CD4-positive, alpha-beta T cell (primary cell): ENCODE measurements at places on chromosomes 3 and 15.

GRCh38 chr3:141230293-141230692, 1.3 kb upstream of the PXYLP1 start:
- DNase-seq: no peak

GRCh38 chr15:76962337-76963013, 30.9 kb downstream of the RCN2 start:
- DNase-seq: no peak

GRCh38 chr15:65085207-65085753, 8.7 kb downstream of the KBTBD13 start:
- no peak for DNase-seq

GRCh38 chr3:82163907-82164520, 402.6 kb upstream of the GBE1 start:
- DNase-seq: no peak

- no peak for DNase-seq
These were observed 43.9 kb downstream of the NR1I2 start for GRCh38 chr3:119825820-119826219.

GRCh38 chr15:34292621-34293020, 45.0 kb downstream of the SLC12A6 start:
- DNase-seq: no peak

- DNase-seq: no peak
These were observed 14.0 kb upstream of the GK5 start for GRCh38 chr3:142239421-142239820.

GRCh38 chr3:58084166-58084565, 75.9 kb downstream of the FLNB start:
- DNase-seq: no peak

DNA sequence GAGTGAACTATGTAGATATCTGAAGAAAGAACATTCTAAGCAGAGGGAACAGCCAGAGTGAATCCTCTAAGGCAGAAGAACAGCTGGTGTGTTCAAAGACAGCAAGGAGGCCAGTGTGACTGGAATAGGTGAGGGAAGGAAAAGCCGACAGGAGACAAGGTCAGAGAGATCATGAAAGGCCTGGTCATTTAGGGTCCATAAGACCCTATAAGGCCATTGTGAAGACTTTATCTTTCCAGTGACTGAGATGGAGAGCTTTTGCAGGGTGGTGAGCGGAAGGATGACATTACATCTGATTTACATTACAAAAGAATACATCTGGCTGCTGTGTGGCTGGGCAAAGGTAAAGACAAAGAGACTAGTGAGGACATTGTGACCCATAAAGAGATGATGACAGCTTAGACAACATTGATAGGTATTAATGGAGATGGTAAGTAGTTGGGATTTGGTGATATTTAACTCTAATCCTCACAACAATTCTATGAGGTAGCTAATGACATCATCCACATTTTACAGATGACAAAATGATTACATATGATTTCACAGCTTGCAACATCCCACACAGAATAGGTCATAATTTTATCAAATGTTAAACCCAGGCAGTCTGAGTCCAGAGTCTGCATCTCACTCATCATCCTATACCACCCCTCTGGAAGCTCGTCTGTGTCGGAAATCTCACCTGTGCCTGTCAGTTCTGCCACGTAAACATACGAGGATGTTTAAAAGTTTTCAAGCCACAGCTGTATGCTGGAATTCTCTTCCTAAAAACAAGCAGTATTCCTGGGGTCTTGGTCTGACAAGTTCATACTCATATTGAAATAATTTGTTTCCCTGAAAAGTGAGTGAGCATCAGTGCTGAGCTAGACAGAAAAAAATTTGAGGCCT, 70.2 kb upstream of the PIK3R4 start:
- DNase-seq: no peak

GRCh38 chr3:132346841-132347736, 29.9 kb downstream of the ACP3 start:
- no peak for DNase-seq

DNA sequence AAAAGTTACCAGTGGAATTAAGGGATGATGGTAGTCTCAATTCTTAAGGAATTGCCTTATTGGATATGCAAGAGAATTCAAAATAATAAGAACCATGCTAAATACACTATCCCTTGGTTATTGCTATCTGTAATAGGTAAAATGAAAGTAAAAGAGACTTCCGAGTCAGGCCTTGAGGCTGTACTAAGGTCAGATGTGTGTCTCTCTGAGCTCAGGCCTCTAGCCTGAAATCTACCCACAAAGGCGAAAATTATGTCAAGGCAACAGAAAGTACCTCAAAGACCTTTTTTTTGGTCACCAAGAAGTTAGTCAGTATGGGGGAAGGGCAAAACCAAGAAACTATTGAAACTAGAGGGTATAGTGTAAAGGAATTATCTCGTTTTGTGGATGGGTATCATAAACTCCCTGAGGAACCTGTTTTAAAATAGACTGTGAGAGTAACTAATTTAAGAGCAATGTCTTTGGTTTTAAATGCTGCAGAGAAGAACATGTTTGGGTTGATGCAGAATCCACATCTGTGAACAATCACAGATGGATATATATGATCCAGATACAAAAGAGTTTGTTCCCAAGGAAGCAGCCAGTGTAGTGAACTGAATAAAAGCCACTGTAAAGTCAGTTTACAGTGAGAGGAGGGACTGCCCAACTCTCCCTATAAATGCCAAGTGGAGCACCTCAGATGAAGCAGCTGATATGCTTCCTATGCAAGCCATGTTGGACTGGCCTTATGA, 382.3 kb upstream of the SEMA6D start:
- no peak for DNase-seq

GRCh38 chr3:186021673-186022362, 84.0 kb upstream of the TRA2B start:
- DNase-seq: no peak

DNA sequence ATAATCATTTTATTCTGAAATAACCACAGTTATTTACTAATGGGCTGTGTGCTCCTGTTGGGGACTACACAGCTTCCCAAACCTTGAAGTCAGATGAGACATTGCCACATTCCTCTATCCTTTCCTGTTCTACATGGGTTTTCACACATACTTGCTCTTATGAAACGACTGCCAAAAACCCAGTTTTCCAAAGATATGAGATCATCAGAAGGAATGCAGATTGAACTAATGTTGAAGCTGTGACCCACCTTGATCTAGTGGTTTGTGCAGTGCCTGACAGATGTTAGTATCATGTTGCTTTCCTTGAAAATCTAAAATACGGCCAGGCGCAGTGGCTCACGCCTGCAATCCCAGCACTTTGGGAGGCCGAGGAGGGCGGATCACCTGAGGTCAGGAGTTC, 144.6 kb downstream of the VGLL4 start:
- DNase-seq: no peak

DNA sequence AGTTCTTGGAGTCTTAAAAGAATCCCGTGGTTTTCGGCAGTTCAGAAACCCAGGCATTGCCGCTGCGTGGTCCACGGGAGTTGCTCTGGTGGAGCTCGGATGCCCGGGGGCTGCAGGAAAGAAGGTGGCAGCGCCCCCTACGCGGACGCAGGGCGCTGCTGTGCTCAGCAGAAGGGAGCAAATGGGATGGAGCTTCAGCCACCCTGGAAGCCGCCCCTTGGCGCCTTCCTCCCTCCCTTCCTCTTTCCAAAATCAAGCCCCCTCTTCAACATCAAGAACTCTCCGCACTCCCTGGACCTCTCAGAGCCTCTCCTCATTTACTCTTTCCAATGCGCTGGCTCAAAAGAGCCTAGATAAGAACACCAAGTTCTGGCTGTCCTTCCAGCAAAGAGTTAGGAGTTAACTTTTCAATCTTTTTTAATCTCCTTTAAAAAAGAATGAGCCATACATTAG, 880 bp upstream of the CHRNA7 start:
- DNase-seq: no peak

- DNase-seq: no peak
These were observed 41.7 kb downstream of the TCF12 start for GRCh38 chr15:56960116-56960515.

- DNase-seq: no peak
These were observed 1198.0 kb downstream of the ROBO1 start for GRCh38 chr3:78569804-78570203.

DNA sequence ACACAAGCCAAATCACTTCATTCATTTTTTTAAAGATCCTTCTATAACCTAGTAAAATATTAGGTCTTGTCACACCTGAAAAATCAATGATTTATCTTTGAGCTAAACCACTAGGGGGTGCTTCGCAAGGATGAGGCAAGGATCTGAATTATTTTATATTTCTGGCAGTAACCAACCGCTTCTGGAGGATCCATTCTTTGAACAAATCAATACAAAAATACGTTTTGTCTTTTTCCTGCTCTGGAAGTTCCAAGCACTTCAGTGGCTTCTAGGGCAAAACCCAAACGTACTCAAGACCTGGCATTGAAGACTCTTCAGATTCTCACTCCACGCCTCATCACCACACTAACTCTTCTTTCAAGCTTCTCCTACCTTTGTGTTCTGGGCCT, 486 bp downstream of the LSG1 start:
- peak; percentile 66 for DNase-seq

DNA sequence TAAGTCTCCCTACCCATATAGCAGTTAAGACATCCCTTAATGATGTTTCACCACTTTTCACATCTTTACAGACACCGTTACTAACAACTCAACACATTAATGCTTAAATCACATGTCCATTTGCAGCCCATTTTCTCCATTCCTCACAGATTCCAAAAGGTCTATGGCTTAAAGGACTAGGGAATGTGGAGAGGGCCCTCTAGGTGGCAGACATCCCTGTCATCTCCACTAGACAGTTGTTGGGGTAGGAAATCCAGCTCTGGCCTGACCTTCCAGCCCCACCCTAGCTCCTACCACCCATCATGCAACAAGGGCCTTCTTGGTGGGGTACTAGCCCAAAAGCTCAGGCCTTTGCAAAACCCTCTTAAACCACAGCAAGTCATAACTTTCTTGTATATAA, 25.2 kb downstream of the CPEB1 start:
- no peak for DNase-seq

DNA sequence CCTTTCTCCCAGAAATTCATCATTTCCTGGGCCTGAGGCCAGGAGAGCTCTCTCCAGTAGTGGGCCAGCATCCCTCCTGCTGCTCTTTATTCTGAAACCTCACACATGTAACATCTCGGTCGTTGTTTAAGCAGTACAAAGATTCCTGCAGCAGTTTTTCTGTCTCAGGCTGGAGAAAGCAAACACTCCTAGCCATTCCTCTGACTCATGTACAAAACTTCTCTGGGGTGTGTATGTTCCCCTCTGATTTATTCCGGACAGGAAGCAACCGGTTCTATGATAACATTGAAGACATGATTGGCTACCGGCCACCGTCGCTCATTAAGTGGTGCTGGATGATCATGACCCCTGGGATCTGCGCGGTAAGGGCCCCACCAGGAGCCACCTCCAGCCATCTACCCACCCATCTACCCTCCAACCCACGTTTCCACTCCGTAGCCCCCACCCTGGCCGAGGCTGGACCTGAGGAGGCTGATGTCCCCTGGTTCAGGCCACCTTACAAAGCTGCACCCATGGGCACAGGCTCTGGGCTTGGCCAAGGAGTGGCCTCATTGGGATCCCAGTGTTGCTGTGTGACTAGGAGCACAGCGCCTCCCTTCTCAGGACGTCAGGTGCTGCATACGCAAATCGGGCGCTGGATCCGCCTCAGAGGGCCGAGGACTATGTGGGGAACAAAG, 58.6 kb upstream of the SLC6A1 start:
- DNase-seq: no peak

DNA sequence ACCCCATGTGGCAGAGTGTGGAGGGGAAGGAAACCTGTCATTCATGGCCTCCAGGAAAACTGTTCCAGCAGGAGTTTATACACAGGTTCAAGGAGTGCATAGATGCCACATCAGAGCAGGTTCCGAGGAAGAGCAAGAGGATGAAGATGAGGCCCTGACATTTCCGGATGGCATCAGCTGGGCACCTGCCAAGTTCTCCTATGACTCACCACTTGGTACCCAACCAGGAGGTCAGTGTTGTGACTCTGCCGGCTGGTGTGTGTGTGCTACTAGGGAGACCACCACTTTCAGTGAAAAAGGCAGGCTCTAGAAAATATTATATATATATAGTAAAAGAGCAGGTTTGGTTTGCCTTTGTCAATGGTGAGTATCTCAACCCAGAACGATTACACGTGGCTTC, 69.3 kb downstream of the NTRK3 start:
- no peak for DNase-seq
